A375 (cell line): ENCODE measurements at places on chromosomes 4 and X. TPM values are rescaled to one million over a fixed set of nuclear protein-coding genes. Genes with fewer than 3 reads are reported as not detected.

The ANXA3 gene
- 1.8 TPM in 1 of 2 replicates, not detected in the other for total RNA-seq

The MAGEA8 gene
- not detected in 2 replicates for total RNA-seq

The PDE6B gene
- 4.5 and 5.1 TPM in 2 replicates for total RNA-seq

The RHOXF2 gene
- total RNA-seq, result not detected in 2 replicates

The TCP11X1 gene
- not detected in 2 replicates for total RNA-seq

The PASD1 gene
- total RNA-seq, result 0.05 TPM in 1 of 2 replicates, not detected in the other

The HTN1 gene
- not detected in 2 replicates for total RNA-seq

The RS1 gene
- not detected in 2 replicates for total RNA-seq

The NHS gene
- total RNA-seq, result 9.5 and 11.5 TPM in 2 replicates

The SYP gene
- 2.2 and 2.3 TPM in 2 replicates for total RNA-seq

The RBM3 gene
- total RNA-seq, result 282 and 286 TPM in 2 replicates

The ARHGAP6 gene
- total RNA-seq, result 0.27 and 0.49 TPM in 2 replicates

The SERTM2 gene
- total RNA-seq, result not detected in 2 replicates

The TMSB15C gene
- 0.53 and 0.56 TPM in 2 replicates for total RNA-seq

The PNMA6A gene
- total RNA-seq, result 0.08 and 0.40 TPM in 2 replicates

The WWC2 gene
- 21.4 and 30.6 TPM in 2 replicates for total RNA-seq

The ASMT gene
- total RNA-seq, result not detected in 2 replicates

The AFP gene
- total RNA-seq, result not detected in 2 replicates

The DHX15 gene
- total RNA-seq, result 173 and 187 TPM in 2 replicates

The ABCG2 gene
- total RNA-seq, result 2.5 and 2.7 TPM in 2 replicates

The GPM6B gene
- 0.23 TPM in 1 of 2 replicates, not detected in the other for total RNA-seq

The CSAG2 gene
- not detected in 2 replicates for total RNA-seq

The ARHGAP36 gene
- not detected in 2 replicates for total RNA-seq

The MBNL3 gene
- 1.6 and 3.1 TPM in 2 replicates for total RNA-seq

The HERC6 gene
- 3.7 and 9.2 TPM in 2 replicates for total RNA-seq

The LDB2 gene
- not detected in 2 replicates for total RNA-seq

The TNMD gene
- not detected in 2 replicates for total RNA-seq

The ATP1B4 gene
- not detected in 2 replicates for total RNA-seq

The SLC49A3 gene
- total RNA-seq, result 0.45 and 0.60 TPM in 2 replicates

The NPNT gene
- total RNA-seq, result 0.11 TPM in 1 of 2 replicates, not detected in the other

The FGF5 gene
- total RNA-seq, result 0.13 TPM in 1 of 2 replicates, not detected in the other

The PPBP gene
- total RNA-seq, result not detected in 2 replicates

The SMAD1 gene
- 9.2 and 10.0 TPM in 2 replicates for total RNA-seq

The GABRA4 gene
- 0.03 TPM in 1 of 2 replicates, not detected in the other for total RNA-seq

The CPLX1 gene
- total RNA-seq, result 0.05 TPM in 1 of 2 replicates, not detected in the other

The GLUD2 gene
- 2.2 TPM in 2 replicates for total RNA-seq

The CDS1 gene
- 0.68 and 0.85 TPM in 2 replicates for total RNA-seq

The P2RY4 gene
- not detected in 2 replicates for total RNA-seq

The SSX2B gene
- 24.9 and 31.2 TPM in 2 replicates for total RNA-seq

The USP17L26 gene
- not detected in 2 replicates for total RNA-seq

The IL1RAPL1 gene
- total RNA-seq, result 34.1 and 35.0 TPM in 2 replicates

The PRDM8 gene
- total RNA-seq, result 0.72 and 2.0 TPM in 2 replicates

The FHL1 gene
- total RNA-seq, result 3.5 and 4.2 TPM in 2 replicates

The CYSLTR1 gene
- 0.16 TPM in 1 of 2 replicates, not detected in the other for total RNA-seq

The DBET gene
- total RNA-seq, result not detected in 2 replicates

The SMIM10L2A gene
- total RNA-seq, result 0.08 and 0.23 TPM in 2 replicates

The ATOH1 gene
- not detected in 2 replicates for total RNA-seq

The ELK1 gene
- 44.0 and 47.2 TPM in 2 replicates for total RNA-seq

The PLP1 gene
- total RNA-seq, result 22.5 and 40.3 TPM in 2 replicates

The CACNA1F gene
- not detected in 2 replicates for total RNA-seq

The GLRB gene
- 3.9 and 4.7 TPM in 2 replicates for total RNA-seq

The MSX1 gene
- total RNA-seq, result 15.8 and 16.7 TPM in 2 replicates

The ARHGEF38 gene
- not detected in 2 replicates for total RNA-seq

The PF4V1 gene
- total RNA-seq, result not detected in 2 replicates
